NCI-H1694 treated with DMSO at 0.1 percent for 48 hours (cell line): ENCODE measurements at places on chromosomes 6 and 20.

GRCh38 chr20:25374842-25375241 lies 15.8 kb downstream of the ABHD12 start:
- no peak for DNase-seq

- DNase-seq = no peak
These were observed 226.2 kb downstream of the EYA4 start for GRCh38 chr6:133467231-133467981.

DNA sequence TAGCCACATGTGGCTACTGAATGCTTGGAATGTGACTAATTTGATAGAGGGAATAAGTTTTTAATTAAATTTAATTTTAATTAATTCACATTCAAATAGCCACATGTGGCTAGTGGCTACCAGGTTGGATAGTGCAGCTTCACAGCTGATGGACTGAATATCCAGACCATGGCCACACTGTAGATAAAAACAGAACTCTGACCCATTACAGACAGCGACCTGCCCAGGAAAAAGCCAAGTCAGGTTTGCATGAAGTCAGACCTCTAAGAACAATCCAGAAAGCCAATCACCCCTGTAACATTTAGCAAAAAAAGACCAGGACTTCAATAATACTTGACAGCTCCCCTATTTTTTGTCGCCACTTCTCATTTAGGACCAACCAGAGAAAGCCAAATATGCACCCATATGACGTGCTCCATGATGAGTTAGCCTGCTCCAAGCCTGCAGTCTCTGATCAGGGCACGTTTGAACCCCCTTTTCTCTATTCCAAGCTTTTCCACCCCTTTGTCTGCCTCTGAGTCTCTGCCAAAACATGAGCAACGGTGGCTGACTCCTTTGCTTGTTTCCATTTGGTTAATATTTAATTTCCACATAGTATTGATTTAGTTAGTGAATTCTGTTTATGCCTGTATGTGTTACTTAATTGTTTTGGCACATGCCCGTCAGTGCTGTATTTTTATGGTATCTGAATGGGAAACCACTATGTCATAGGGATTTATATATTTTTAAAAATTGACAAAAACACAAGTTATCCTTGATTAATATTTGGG lies 636.3 kb downstream of the UTRN start:
- no peak for DNase-seq

DNA sequence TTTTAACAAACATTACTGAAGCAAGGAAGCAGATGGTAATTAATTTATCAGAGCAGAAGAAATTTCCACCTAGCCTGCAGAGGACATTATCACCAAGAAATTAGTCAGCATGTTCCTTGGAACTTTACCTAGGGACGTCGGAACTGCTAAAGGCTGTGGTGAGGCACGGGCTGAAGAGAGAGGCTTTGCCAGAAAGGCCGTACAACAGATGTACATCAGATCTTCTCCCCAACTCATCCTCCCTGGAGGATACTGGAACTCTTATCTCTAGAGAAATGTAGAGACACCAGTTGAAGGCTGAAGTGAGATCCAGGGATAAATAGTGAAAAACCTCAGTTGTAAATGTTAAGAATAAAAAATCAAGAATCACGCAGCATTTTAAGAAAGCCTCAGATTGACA lies 257.1 kb downstream of the SAMD5 start:
- no peak for DNase-seq

DNA sequence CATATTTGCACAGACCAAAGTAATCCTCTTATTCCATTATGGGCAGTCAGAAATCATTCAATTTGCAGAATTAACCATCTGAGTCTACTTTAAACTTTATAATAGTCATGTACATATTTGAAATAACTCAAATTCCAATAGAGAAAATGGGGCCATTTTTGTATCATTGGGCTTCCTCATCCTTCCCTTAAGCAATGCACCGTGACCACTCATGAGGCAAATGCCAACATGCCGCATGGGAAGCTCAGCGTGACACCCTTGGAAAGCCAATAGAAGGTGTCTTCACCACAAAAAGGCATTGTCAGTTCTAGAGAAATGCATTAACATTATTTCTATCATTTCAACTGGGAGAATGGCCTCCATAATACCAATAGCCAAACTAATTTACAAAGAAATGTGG lies 38.5 kb downstream of the SIM1 start:
- no peak for DNase-seq

DNA sequence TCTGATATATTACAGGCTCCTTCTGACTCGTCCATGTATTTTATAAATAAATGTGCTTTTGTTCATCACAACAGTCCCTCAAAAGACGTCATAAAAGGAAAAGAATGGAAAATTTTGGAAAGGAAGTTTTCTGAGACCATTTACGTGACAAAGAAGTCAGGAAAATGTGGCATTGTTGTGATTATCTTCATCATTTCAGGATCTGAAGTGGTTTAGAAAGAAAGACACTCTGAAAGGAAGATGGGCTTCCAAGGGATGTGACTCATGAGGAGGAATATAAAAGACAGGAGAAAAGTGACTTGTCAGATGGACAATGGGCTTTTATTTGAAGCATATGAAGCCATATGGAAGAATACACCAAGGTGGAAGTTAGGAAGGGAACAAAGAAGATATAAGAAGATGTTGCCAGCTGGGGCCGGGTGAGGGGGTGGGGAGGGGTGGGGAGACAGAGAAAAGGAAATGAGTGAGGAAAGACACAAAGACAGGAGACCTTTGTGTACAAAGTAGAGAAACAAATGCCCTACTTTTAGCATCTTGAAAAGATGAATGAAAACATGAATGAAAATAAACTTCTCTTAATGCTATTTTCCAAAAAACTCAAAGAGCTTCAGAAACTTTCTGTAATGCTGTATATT lies 190.3 kb upstream of the PREP start:
- no peak for DNase-seq

- DNase-seq = peak; percentile 56
These were observed 5.4 kb downstream of the CCN5 start for GRCh38 chr20:44720621-44720996.

GRCh38 chr20:51363378-51363777 lies 179.1 kb downstream of the NFATC2 start:
- DNase-seq = no peak
